ENCODE measurements at places on chromosomes 2 and 18. TPM values are rescaled to one million over a fixed set of nuclear protein-coding genes. Genes with fewer than 3 reads are reported as not detected.

ALKAL2 gene
- total RNA-seq = 33.4 TPM

GRCh38 chr2:31131871-31132270 is 6.4 kb downstream of the GALNT14 start:
- DNase-seq = no peak
- H3K27me3 ChIP-seq = no peaks in the 10 kb centered on the region
- no peak overlapping the region for H3K4me3 ChIP-seq
- H3K4me1 ChIP-seq = no peaks in the 10 kb centered on the region

USP37 gene
- total RNA-seq = 4.8 TPM

- no peak overlapping the region for H3K4me3 ChIP-seq
- H3K36me3 ChIP-seq = no peaks in the 10 kb centered on the region
- no peak for DNase-seq
- H3K4me1 ChIP-seq = no peaks in the 10 kb centered on the region
- no peak overlapping the region for H3K27ac ChIP-seq
These were observed 38.6 kb upstream of the ASAP2 start for GRCh38 chr2:9167718-9168657.

APLF gene
- total RNA-seq = 2.0 TPM

- no peaks in the 10 kb centered on the region for H3K27me3 ChIP-seq
- peak overlapping the region; percentile 92 for H3K27ac ChIP-seq
- no peaks in the 10 kb centered on the region for H3K36me3 ChIP-seq
- peaks cover 23% of the 10 kb centered on the region for H3K4me1 ChIP-seq
These were observed 30.0 kb upstream of the SLC3A1 start for GRCh38 chr2:44245083-44245861.

SLC9A4 gene
- total RNA-seq = 0.09 TPM

DNA sequence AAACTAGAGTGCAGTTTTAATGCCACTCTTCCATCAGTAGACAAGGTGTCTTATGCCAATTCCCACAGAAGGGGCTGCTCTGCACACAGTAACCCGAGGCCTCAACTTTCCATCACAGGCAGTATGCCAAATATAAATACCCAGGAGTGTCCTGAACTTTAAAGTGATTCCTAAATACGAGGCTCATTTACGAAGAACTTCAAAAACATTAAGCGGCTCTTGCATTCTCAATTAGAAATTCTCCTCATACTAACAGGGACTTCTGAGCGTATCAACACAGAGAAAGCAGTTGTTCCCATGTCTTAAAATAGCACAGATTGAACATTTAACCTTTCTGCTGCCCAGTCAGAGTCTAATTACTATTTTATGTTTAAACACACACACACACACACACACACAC is 638.6 kb downstream of the ERBB4 start:
- H3K36me3 ChIP-seq = no peaks in the 10 kb centered on the region
- DNase-seq = no peak
- H3K27ac ChIP-seq = no peak overlapping the region

DNA sequence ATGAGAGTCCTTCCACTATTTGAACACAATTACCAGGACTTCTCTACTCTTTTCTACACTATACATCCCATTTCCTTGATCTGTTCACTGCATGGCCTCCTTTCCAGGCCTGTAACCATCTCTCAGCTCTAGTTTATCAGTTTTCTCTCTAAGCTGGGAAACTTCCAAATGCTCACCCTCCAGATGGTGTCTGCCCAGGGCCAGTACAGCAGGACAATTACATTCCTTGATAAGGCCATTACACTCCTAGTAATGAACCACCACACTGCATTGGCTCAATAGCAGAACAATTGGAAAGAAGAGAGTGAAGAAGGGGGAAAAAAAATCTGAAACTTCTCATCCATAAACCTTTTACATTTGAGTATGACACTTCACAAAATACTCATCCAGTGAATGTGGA is 359.1 kb downstream of the ALK start:
- H3K27me3 ChIP-seq = no peaks in the 10 kb centered on the region
- no peaks in the 10 kb centered on the region for H3K36me3 ChIP-seq
- H3K4me1 ChIP-seq = no peaks in the 10 kb centered on the region
- no peak overlapping the region for H3K4me3 ChIP-seq
- H3K27ac ChIP-seq = no peak overlapping the region

DNA sequence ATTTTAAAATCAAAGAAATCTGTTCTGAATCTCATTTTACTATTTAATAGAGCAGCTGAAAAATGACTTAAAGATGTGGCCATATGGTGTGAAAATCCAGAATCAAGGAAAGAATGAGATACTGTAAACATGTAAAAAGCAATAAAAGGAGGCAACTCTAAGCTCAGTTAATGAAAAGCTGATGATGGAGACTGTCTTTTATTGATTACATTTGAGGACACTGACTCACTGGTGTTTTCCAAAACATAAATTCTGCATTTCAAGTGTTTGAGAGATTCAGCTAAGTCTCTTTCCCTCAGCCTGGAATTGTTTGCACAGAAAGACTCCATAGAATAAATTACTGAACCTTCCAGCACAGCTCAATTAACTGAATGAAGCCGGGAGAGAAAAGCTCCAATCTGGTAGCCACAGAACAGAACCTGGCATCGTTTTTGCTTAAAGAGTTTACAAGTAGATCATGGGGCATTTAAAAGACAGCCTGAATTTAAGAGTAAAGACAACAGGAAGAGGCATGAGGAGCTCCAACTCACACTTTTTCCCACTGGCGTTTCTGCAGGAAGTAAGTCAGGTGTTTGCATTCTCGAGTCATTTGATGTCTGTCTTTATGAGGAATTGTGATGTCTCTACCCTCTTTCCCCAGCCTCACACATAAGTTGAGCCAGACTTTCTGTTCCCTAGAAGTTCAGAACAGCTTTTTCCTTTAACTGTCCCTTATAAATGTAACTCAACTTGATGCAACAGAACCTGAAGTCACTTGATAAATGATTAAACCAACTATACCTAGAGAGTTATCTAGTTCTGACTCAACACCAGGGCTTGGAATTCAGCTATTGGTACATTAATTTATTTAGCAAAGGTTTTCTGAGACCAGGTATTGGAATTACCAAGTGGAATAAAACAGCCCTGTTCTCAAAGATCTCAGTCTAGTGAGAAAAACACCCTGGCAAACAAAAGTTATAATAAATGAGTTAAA is 53.3 kb downstream of the FTCDNL1 start:
- no peaks in the 10 kb centered on the region for H3K27me3 ChIP-seq
- no peak for DNase-seq
- no peak overlapping the region for H3K27ac ChIP-seq
- no peaks in the 10 kb centered on the region for H3K4me1 ChIP-seq
- no peaks in the 10 kb centered on the region for H3K36me3 ChIP-seq

All from pancreas (tissue), 10 donors.